ENCODE measurements at places on chromosomes 2 and 18. TPM values are rescaled to one million over a fixed set of nuclear protein-coding genes. Genes with fewer than 3 reads are reported as not detected.

- no peak for DNase-seq
These were observed 37.7 kb downstream of the ANKRD12 start for GRCh38 chr18:9174302-9174701.

Gene NT5C1B
- not detected for total RNA-seq

Gene CCDC68
- 3.9 TPM for total RNA-seq

Gene ABCG5
- not detected for total RNA-seq

Gene MOCOS
- 1.6 TPM for total RNA-seq

- DNase-seq: peak; percentile 55
These were observed 122.7 kb upstream of the RIOK3 start for GRCh38 chr18:23330423-23330822.

- no peak for DNase-seq
These were observed 23.2 kb upstream of the GORASP2 start for GRCh38 chr2:170905864-170906263.
